ENCODE measurements at places on chromosomes 5 and 9. TPM values are rescaled to one million over a fixed set of nuclear protein-coding genes. Genes with fewer than 3 reads are reported as not detected.

Gene DNLZ
- total RNA-seq: 15.5 TPM

Gene FOXD4L5
- total RNA-seq: not detected

Gene CCDC171
- 1.6 TPM for total RNA-seq

Gene PDE8B
- total RNA-seq: 0.15 TPM

Gene LSM11
- 10.2 TPM for total RNA-seq

Gene NOP16
- total RNA-seq: 39.2 TPM

Gene MRPL36
- total RNA-seq: 61.7 TPM

Gene HACD4
- total RNA-seq: 2.6 TPM

Gene PBX3
- 15.6 TPM for total RNA-seq

Gene NUTM2F
- not detected for total RNA-seq

Gene GLDC
- total RNA-seq: 6.4 TPM

Measured in epithelial cell of umbilical artery (primary cell).